ENCODE measurements at places on chromosomes 3 and 15. TPM values are rescaled to one million over a fixed set of nuclear protein-coding genes. Genes with fewer than 3 reads are reported as not detected.

- no peak for DNase-seq
These were observed 4.3 kb upstream of the GLYCTK start for GRCh38 chr3:52283306-52283705.

GRCh38 chr3:148439254-148439822 lies 258.4 kb upstream of the AGTR1 start:
- DNase-seq, result no peak

DNA sequence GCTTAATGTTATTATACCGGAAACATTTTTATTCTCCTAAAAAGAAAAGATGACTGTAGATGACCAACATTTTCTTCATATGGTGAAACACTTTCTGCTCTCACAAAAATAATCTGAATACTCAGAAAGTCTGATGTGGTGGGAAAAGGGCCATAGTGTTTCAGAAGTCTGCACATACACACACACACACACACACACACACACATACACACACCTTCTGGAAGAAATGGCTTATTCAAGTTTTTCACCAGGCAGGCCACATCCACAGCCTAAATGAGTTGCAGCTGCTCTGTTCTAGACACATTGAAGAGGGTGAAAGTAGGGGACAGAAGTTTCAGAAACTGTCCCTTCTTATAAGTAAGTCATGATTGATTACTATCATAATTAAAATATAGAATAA lies 220.0 kb downstream of the ZMAT3 start:
- DNase-seq, result no peak

- no peak for DNase-seq
These were observed 47.1 kb downstream of the ERC2 start for GRCh38 chr3:56421205-56421604.

DNA sequence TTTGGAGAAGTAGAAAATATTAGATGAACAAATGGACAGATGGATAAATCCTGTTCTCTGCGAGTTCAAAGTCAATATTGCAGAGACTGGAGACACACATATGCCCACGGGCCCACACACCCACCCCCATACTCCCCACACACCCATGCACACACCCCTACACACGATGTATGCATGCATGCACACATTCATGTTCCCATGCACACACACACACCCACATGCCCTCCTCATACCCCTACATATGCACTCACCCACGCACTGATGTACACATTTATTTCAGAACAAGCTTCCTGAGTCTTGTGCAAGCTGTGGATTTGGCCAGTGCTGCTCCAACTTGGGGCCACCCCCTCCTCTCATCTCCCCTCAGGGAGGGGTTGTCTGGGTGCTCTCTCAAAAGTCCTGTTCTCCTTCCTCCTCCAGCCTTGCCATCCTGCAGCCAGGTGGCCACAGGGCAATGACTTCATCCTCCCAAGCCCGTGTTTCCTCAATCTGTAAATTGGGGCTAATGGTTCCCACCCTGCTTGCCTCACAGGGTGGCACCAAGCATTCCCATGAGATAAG lies 16.4 kb downstream of the MAPKAPK3 start:
- no peak for DNase-seq

DNA sequence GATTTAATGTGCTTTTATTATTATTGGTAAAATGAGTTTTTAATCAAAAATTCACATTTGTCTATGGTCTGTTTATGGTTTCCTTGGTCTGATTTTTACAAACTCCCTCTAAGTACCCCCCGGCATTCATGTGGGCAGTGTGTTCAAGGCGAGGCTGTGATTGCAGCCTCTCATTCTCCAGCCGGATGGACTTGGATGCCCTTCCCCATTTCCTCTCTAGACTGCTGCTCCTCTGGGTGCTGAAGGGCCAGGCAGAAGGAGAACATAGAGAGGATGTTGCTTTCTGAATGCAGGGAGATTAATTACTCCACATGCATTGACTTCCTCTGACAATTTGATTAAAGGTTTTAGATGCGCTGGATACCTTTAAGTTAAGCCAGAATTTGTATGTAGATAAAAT lies 3.9 kb upstream of the TMC3 start:
- no peak for DNase-seq

DNA sequence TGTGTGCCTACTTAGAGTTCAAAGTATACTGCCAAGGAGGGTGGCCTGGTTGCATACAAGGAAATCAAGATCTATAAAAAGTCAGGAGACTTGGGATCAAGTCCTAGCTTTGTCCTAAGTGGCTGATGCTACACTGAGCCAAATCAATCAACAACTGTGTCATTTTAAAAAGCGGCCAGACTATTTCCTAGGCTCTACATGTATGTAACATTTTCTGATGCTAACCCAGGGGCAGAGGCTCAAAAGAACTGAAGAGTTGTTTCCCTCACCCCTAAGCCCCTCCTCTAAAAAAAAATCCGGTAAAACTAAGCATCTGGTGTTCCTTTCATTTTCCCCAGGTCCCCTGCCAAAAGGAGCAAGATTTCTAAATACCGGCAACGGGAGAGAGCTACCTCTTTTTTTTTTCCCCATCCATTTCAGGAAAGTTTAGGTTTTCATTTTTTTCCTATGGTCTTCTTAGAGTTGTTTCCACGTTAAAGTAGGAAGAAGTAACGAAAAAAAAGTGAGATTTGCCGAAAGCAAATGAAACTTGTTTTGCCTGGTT lies 18.8 kb upstream of the CHD2 start:
- no peak for DNase-seq

GRCh38 chr3:151058740-151059139 lies 26.7 kb upstream of the MED12L start:
- no peak for DNase-seq

GRCh38 chr3:178969004-178969700 lies 102.5 kb downstream of the ZMAT3 start:
- no peak for DNase-seq

DNA sequence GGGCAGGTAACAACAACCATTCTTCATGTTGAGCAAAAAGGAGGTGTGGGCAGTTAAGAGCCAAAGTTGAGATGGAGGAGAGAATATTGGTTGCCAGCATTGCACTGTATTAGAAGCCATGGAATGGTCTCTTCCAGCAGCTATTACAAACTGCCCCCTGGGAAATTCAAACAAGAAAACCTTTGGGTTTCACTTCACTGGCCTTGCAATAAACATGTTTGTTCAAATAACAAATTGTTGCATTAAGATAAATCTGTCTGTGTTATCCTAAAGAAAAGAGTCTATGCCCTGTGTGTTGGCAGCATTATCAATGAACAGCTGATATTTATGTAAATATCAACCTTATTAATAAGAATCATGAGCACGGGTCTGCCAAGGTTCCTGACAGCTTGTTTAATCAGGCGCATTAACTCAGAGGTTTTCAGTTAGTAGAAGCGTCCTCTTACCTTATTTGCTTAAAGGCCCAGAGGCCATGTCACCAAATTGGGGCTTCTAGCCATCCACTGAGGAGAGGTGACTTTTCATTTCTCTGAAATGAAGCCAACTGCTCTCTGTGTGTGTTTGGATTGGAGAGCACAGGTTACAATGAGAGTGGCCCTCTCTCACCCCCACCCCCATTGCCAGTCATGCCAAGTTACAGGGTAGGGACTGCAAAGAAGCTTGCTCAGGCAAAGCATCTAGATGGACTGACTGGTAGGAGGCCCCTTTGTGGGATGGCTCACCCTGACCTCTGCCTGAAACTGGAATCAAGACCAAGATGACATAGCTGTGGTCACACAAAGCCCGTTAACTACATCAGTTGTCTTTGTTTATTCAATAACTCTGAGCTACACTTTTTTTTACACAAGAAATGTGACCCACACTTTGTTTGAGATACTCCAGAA lies 10.5 kb downstream of the FILIP1L start:
- DNase-seq, result no peak

- no peak for DNase-seq
These were observed 440.0 kb upstream of the PROK2 start for GRCh38 chr3:72224804-72225509.

DNA sequence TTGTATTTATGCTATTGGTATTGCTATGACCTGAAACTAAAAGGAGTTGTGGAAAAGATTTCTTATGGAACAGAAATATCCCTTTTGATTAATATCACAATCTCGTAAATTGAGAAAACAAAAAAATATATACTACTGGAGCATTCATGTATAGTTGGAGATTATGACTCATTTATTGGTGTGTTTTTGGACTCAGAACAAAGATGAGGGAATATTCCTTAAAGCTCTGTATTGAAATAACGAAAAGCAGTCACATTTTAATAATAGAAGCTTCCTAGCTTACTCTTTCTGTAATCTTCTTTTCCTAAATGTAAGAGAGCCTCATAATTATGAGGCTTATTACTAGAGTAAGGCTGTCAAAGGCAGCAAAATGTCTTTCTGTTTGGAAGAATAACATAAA lies 14.3 kb downstream of the CTNNB1 start:
- DNase-seq, result no peak

- no peak for DNase-seq
These were observed 9.4 kb downstream of the MUC4 start for GRCh38 chr3:195802261-195802701.

DNA sequence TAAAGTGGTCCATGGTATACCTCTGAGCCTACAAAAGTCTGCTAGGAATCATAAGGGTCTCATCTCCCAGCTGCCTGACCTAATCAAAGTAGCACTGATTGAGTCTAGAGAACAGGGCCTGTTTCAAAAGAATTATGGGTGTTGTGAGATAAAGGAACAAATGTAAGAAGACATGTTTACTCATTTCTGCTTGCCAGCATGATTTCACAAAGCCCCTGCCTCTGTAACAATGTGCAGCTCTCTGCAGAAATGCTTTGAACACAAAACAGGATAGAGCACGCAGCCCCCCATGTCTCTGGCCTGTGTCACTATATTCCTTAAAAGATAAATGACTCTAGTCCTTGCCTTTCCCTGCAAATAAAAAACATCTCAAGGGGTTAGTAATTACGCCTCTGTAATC lies 94.7 kb upstream of the IGSF10 start:
- DNase-seq, result no peak

DNA sequence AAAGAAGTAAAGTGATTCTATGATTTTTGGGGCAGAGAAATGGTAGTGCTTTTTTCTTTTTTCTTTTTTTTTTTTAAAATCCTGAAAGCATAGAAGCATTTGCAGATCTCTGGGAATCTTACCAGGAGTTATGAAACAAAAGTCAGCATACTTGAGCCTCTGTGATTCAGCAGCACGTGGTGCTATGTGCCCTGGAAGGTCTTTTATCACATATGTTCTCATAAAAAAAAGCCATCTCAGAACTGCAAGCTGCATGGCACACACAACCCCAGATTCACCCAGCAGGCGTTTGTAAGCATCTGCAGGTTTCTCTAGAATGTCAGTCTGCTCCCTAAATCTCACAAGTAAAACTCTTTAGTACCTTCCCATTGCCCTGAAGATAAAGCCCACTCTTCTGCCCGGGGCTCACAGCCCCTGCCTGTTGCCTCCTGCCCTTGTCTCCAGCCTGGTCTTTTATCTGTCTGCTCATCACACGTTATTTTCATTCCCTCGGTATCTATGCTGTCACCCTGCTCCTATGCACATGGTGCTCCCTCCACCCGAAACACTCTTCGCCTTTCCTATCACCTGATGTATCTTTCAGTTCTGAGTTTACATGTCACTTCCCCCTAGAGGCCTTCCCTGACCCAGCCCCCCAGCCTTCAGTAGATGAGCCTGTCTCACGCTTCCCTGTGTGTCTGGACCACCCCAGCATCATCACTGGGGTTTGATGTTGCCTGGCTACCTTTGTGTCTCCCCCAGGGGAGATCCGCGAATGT lies 72.4 kb downstream of the CHDH start:
- DNase-seq, result no peak

DNA sequence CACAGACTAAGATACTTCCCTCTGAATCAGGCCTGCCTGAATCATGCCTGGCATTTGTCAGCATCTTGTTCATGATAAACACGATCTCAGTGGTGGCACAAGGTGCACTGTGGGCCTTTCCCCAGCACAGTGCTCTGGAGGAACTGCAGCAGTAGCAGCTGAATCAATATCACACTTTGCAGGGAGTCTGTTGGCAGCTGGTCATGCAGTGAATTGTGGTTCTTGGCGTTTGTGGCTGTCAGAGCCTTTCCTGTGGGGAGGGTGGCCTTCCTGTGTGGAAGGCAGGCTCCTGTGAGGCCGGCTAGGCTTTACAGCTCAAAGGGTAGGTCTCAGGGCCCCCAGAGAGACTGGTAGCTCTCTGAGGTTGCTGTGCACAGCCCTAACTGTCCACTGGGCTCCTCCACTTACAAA lies 54.4 kb upstream of the TLE3 start:
- no peak for DNase-seq

- DNase-seq, result peak; percentile 34
These were observed 205.6 kb upstream of the DPH6 start for GRCh38 chr15:35751413-35752133.

GRCh38 chr3:47799733-47800132 lies 3.2 kb upstream of the DHX30 start:
- DNase-seq, result no peak

DNA sequence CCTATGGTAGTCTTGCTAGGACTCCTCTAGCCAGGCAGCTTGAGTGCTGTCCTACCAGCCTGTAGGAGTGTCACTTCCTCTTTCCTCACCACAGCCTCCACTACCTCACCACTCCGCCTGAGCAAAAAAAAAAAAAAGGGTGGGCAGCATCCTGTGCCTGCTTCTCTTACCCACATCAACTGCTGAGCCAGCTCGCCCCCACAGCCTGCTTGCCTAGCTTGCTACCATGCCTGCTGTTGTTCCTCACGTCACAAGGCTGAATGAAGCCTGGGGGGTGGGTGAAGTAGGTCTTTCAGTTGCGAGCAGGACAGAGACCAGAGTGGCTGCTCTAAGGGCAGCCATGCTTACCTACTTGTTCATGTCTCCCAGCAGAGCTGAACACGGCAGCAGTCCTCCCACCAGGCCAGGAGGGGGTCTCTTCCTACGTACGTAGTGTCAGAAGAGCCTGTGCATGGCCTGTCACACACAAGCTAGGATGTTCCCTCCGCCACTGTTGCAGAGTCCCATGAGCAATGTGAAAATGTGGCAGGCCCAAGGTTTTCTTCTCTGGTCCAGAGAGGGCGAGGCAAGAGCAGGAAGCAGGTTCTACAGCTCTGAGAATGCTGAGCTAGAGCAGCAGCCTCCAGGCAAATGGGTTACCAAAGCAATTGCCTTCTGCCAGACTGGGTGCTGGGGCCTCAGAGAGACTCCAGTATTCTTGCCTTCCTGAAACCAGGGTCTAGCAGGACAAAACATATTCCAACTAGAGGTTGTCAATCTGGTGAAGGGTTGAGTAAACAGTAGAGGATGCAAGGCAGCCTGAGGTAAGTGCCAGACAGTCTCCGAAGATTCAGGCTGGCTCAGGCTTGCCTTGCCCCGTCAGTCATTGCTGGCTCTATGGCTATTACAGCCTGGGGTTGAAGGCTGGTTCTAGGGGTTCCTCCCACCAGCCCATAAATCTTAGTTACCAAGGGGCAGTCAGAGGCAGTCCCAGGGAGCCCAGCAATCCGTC lies 8.1 kb downstream of the PPM1M start:
- no peak for DNase-seq

Gene VEPH1
- total RNA-seq, result 0.07 TPM

Gene ATR
- total RNA-seq, result 10.4 TPM

Gene BBX
- total RNA-seq, result 48.3 TPM

Gene TMCO5A
- total RNA-seq, result not detected

Gene TXNRD3
- 5.8 TPM for total RNA-seq

Gene TNNC1
- total RNA-seq, result 5,017 TPM

Gene FSIP1
- not detected for total RNA-seq

Gene ACOX2
- 6.1 TPM for total RNA-seq

Gene ZPLD1
- not detected for total RNA-seq

Data from gastrocnemius medialis (tissue), 4 donors.